ENCODE measurements at places on chromosomes 5 and 9.

DNA sequence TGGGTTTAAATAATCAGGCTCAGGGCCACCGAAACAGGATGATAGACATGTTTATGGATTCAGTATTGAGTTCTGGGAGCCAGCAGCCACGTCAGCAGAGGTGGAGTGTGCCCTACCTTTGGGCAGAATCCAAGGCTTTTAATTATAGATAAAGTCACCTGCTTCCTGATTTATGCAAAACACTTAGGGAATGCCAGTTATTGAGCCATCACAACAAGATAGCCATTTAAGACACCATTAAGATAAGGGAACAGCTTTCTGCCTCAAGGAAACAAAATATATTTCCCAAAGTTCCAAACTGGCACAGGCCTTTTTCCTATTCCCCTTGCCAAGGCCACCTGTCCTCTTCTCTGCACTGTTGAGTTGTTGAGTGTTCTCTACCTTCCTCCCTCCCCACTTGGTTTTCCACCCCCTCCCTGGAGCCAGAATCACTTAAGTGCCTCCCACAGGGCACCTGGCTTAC is 2.4 kb downstream of the CCL28 start:
- no peak for DNase-seq

DNA sequence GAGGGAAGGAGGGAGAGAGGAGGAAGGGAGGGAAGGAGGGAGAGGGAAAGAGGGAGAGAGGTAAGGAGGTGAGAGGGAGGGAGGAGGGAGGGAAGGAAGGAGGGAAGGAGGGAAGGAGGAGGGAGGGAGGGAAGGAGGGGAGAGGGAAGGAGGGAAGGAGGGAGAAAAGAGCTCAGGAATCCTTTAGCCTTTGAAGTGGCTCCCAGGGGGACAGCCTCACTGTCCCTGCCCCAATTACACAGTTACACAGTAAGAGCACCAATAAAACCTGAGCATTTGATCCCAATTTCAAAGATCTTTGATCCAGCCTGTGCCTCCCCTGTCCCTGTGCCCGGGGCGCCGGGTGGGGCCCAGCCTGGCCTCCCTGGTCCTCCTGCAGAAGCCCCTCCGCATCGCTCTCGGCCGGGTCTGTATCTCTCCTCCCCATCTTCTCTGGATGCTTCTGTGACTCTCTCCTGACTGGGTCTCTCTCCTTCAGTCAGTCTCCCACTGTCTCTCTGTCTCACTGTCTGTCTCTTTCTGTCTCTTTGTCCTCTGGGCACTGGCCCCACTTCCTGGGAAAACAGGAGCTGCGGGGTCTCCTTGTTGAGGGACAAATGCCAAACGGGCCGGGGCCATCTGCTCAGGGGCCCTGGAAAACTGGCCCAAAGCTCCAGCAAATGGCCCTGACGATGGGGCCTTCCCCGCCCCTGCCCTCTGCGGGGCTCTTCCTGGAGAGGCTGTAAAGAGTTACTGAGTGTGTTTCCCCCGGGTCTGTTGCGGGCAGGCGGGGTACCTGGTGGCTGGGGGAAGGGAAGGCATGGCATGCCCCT is 54.2 kb upstream of the EGFL7 start:
- DNase-seq = no peak

DNA sequence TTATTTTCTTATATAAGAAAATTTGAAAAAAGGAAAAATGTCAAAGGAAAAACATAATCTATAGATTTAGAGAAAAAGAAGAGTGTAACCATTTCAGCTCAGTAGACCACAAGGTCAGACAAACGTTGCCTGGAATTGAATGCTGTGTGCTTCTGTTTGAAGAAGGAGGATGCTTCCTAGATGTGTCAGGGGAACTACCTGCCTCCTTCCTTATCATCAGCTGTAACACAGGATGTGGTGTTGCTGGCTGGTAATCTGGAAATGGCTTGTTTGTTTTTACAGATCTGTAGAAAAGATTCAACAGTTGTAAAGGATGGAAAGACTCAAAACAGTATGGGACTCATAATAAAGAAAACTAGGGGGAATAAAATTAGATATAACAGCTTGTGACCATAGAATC is 160.7 kb upstream of the MEF2C start:
- DNase-seq = no peak

DNA sequence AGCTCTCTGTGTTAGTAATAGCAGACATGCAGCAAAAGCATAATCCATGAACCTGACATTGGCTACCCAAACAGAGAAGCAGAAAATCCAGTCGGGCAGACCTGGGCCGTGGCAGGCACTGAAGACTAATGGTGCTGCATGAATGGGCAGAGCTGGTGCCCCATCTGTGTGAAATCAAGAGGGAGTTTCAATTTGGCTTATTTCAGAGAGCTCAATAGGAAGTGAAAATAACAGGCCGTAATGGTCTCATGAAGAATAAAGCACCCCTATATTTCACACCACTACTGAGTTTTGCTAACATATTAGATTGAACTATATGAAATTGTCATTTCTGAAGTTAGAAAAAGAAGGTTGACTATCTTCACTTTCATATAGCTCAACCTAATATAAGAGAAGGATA is 149.7 kb downstream of the ENC1 start:
- no peak for DNase-seq

DNA sequence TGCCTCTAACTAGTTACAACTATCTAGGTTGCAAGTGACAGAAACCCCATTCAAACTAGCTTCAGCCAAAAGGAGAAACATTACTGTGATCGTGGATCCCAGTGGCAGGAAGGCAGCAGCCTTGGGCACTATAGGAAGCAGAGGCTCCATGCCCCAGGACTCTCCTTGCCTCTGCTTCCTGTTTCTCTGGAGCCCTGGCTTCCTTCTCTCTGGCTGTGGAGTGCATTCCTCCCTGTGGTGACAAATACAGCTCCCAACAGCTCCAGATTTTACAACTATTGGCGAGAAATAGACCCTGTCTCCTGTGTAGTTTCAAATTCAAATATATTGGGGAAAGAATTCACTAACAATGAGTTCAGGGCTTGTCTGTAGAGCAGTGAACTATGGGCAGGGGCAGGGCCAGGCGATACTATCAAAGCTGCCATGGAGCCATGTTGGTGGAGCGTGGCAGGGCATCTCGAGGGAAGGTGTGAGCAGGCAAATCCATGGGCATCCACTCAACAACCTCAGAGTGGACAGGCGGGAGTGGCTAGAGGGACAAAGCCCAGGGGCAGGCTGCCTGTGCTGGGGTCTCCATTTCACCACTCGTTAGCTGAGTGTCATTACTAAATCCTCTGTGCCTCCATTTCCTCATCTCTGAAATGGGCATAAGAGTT is 189.5 kb downstream of the ERCC6L2 start:
- no peak for DNase-seq

GRCh38 chr5:17670353-17670752 is 36.1 kb downstream of the TAF11L14 start:
- DNase-seq = no peak

DNA sequence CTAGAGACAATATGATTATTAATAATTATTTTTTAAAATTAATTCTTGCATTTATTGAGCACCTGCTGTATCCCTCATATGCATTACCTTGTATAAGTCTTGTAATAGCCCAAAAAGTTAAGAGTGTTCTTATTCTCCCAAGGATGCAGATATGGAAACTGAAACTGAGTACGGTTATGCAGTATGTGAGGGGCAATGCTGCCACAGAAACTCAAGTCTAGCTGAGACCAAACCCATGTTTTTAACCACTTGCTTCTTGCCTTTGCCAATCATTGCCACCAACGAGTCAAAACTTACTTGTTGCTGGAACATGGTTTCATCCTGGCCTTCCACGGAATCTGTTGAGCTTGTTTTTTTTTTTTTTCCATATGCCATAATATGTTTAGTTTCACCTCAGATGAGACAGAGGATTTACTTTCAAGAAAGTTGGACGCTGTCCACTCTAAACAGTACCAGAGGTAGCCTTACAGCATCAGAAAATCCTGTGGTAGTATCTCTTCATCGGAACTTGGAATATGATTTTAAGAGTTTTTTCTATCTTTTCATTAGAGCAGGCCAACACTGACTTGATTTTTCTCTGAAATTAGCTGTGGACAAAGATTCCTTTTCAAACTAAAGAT is 27.9 kb downstream of the DOCK8 start:
- DNase-seq = no peak

DNA sequence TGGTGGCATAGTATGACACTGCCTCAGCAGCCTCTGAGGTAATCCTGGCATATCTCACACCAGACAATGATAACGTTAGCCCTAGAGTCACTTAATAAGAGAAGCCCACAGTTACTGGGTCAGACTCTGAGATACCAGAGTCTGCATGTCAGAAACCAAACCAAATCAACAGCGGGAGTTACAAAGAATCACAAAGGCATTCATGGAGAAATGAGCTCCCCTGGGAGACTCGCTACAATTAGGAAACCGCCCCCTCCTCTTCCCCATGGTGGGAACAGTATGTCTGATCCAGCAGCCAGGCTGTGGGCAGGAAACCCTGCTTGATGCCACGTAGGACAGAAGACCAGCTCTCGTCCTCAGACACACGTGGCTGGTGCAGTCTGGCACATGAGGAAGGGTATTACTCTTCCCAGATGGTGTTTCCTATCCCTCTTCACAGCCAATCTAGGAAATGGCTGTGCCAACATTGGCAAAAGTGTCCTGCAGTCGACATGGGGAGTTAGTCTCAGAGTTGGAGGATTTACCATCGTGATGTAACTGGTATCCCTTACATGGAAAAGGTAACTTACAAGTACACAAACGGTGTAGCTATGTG is 485.4 kb downstream of the ZNF608 start:
- no peak for DNase-seq

DNA sequence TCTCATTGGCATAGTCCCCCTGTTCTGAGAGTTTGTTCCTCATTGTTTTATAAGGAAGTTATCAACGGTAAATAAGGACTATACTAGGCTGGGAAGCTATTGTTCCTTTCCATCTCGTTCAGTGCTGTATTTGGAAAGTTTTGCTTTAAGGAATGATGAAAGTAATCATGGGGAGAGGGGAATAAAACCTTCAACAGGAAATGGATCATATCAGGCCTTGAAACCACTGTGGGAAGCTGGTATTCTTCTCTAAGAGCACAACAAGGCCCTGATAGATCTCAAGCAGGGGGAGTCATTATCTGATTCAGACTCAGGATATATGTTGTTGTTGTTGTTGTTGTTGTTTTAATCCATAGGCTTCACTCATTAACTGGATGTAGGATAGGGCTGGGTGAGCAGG is 474.5 kb downstream of the ENC1 start:
- no peak for DNase-seq

DNA sequence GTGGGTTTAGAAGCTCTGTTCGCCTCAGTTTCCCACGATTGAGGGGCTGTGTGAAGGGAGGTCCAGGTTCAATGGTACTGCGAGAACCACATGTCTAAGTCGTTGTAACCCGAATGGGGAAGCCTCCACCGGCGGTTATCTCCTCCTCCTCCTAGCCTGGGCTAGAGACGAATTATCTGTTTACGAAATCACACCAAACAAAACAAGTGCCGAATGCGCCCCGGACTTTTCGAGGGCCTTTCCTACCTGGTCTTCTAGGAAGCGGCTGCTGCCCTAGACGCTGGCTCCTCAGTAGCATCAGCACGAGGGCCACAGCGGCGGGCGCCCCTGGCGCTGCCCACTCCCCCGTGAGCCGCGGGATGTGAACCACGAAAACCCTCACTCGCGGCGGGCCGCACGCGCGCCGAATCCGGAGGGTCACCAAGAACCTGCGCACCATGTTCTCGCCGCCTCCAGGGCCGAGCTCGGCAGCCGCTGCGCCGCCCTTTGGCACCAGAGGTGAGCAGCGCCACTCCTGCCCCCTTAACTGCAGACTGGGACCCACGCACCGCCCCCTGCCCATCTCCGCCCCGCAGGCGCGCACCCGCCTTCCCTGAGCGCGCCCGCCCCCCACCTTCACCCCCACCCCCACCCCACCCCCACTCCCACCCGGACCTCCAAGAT is at the start of gene CDKN2A:
TSS of gene CDKN2A (minus strand) at position 500 of the 663 bp plus-strand sequence.
- DNase-seq = no peak

DNA sequence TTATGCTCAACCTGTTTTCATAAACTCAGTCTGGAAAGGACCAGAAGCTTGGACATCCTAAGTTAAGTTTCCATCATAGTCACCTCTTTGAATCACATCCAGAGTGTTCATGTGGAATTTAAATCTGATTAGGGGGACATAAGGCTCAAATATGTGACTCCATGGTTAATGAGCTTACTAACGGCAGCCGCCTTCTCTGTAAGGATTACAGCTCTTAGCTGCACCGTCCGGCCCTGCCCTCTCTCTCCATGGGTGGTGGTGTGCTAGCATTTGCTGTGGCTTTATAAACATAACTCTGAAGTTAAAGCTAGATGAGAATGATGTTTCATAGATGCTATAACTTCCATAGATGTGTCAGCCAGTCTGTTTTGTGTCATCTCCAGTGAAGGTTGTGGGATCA is 156.5 kb downstream of the TRIO start:
- DNase-seq = no peak

Data from activated T-cell treated with anti-CD3 and anti-CD28 coated beads for 4 hours (primary cell).